ENCODE measurements at places on chromosomes 2 and 18.

- no peak for DNase-seq
Measured at GRCh38 chr2:13121096-13121495, 404.4 kb downstream of the TRIB2 start.

- no peak for DNase-seq
Measured at GRCh38 chr2:112646102-112646719, 472 bp downstream of the SLC20A1 start.

- peak; percentile 72 for DNase-seq
Measured at GRCh38 chr2:24816884-24817283, 23.7 kb downstream of the CENPO start.

- no peak for DNase-seq
Measured at GRCh38 chr2:98935111-98935770, 784 bp downstream of the CRACDL start.

DNA sequence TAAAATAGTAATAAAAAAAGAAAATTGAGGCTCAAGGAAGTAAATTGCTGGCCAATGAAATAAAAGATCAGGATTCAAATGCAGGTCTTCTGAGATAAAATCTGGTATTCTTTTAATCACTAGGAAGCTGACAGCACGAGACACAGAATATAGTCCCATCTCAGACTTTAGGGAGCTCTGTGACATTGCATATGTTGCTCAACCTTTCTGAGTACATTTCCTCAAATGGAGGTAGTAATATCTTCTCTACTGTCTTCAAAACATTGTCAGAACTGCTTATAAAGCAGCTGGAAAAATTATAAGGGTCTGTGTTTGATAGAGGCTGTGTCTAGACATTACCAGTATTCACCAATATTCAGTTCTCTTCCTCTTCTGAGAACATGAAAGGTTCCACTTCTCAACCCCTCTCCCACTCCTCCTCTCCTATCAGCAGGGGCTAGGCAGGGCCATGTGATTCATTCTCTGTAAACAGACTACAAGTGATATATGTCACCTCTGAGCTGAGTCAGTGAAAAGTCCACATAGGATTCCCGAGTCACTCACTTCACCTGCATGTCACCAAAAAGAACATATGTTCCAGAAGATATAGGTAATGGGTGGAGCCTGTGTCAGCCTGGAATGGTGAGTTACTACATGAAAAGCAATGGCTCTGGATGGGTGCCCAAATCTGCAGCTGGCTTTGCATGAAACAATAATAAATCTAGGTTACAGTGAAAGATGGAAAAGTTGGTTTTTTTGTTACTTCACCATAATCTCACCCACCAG lies 7.1 kb downstream of the KCNE4 start:
- DNase-seq: no peak

- no peak for DNase-seq
Measured at GRCh38 chr2:47636176-47636575, 146.8 kb upstream of the MSH6 start.

GRCh38 chr18:28875059-28875458 lies 698.1 kb upstream of the CDH2 start:
- peak; percentile 70 for DNase-seq

- peak; percentile 58 for DNase-seq
Measured at GRCh38 chr2:142872882-142873724, 4.4 kb upstream of the KYNU start.

GRCh38 chr2:32701806-32702205 lies 74.0 kb downstream of the TTC27 start:
- DNase-seq: no peak

DNA sequence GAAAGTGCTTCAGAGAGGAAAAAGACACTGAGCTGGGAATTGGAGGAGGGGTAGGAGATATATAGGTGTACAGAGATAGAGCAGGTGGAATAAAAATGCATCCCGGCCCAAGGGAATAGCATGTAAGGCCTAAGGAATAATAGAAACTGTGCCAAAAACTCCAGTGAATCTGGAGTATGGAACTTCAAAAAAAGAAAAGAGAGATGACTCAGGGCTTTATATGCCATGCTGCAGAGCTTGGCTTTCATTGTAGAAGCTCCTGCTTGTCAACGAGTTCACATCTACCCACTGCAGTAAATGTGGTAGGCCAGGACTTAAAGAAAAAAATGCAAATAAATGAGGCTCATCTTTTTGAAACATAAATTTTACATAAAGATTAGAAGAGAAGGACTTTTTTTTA lies 131.8 kb downstream of the MREG start:
- DNase-seq: peak; percentile 42

- no peak for DNase-seq
Measured at GRCh38 chr18:47928466-47928865, 2.0 kb downstream of the SMAD2 start.

GRCh38 chr2:66830881-66831280 lies 396.0 kb downstream of the MEIS1 start:
- no peak for DNase-seq

GRCh38 chr2:234022424-234022823 lies 28.1 kb upstream of the SPP2 start:
- DNase-seq: no peak

GRCh38 chr18:71238974-71239624 lies 950.3 kb downstream of the SOCS6 start:
- no peak for DNase-seq

DNA sequence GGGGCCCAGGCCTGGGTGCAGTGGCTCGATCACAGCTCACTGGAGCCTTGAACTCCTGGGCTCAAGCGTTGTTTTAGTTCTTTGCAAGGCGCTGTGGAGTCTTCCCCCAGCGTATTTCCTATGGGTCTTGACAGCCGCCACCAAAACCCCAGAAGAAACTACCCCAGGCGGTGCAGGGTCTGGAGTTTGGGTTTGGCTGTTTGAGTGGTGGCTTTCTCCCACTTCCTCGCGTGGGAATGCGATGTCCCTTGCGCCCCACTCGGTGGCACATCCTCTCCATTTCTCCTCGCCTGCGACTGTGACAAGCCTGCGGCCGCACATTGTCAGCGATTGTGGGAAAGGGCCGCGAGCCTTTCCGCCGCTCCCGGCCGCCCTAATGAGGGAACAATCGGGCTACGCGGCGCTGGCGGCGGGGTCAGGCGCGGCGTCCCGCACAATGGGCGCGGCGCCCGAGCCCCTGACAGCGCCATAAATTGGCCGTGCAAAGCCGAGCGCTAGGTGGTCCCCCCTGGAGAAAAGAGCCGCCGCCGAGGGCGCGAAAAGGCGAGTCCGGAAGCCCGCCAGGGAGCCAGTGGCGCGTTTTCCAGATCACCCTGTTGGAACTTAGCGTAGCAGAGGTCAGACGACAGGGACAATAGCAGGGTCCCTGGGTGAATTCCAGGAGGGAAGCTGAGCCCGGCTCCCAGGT lies 194.9 kb upstream of the POU3F3 start:
- peak; percentile 58 for DNase-seq

DNA sequence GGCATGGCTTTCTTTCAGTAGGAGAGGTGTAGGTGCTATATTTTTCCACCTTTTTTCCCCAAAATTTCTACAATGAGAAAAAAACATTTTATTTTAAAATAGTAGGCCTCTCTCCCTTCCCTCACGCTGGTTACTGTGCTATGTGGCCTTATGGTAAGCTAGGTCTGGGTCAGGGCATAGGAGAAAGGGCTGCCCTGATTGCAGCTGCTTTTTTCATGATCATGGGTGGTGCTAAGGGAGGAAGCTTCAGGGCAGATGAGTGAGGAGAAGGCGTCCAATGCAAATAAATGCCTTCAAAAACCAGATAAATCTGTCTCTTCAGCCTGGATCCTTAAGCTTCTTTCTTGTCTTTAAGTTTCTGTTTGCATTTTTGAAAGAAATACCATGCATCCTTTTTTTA lies 246.4 kb downstream of the ALPK2 start:
- DNase-seq: no peak

- peak; percentile 66 for DNase-seq
Measured at GRCh38 chr2:122210898-122211856, 455.7 kb downstream of the TSN start.

Measured in astrocyte of the hippocampus (primary cell).